ENCODE measurements at places on chromosomes 3 and 15. TPM values are rescaled to one million over a fixed set of nuclear protein-coding genes. Genes with fewer than 3 reads are reported as not detected.
A peak's percentile ranks its signal among the peaks of the same experiment; 100 is the strongest.

The EIF4E3 gene
- 1.1 TPM for total RNA-seq

The CHAC1 gene
- total RNA-seq: 74.4 TPM

The RAB27A gene
- 5.4 TPM for total RNA-seq

The GOLGA6A gene
- not detected for total RNA-seq

The AGTR1 gene
- 4.0 TPM for total RNA-seq

The FBXO45 gene
- 10.7 TPM for total RNA-seq

- H3K4me1 ChIP-seq: peaks cover 48% of the 10 kb centered on the region
- no peaks in the 10 kb centered on the region for H3K27me3 ChIP-seq
- DNase-seq: peak; percentile 98
- no peak overlapping the region for H3K4me3 ChIP-seq
- peaks cover 35% of the 10 kb centered on the region for H3K36me3 ChIP-seq
Observed at GRCh38 chr3:185656321-185656840, 70.3 kb downstream of the SENP2 start.

GRCh38 chr3:146851665-146852064, 246.5 kb upstream of the PLSCR5 start:
- H3K27ac ChIP-seq: no peak overlapping the region
- H3K4me3 ChIP-seq: no peak overlapping the region
- H3K27me3 ChIP-seq: no peaks in the 10 kb centered on the region
- no peaks in the 10 kb centered on the region for H3K36me3 ChIP-seq
- H3K4me1 ChIP-seq: no peaks in the 10 kb centered on the region

DNA sequence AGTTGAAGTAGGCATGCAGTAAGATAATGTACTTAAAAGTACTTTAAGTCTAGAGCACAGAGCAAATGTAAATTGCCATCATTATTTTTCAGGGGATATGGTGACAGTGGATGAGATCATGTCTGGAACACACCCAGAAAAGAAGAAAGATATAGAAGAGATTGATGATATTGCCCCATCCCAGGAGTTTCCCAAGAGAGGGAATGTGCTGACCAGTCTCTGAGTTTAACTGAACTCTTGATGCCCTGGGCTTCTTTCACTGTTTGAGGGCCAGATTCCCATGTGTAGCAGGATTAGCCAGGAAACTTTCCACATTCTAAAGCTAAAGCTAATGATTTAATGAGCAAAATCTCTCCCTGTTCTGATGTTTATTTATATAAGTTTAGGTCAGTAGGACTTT, 366.8 kb upstream of the UMPS start:
- peaks cover 4% of the 10 kb centered on the region for H3K4me1 ChIP-seq
- no peak overlapping the region for H3K4me3 ChIP-seq
- no peaks in the 10 kb centered on the region for H3K36me3 ChIP-seq
- no peaks in the 10 kb centered on the region for H3K27me3 ChIP-seq

DNA sequence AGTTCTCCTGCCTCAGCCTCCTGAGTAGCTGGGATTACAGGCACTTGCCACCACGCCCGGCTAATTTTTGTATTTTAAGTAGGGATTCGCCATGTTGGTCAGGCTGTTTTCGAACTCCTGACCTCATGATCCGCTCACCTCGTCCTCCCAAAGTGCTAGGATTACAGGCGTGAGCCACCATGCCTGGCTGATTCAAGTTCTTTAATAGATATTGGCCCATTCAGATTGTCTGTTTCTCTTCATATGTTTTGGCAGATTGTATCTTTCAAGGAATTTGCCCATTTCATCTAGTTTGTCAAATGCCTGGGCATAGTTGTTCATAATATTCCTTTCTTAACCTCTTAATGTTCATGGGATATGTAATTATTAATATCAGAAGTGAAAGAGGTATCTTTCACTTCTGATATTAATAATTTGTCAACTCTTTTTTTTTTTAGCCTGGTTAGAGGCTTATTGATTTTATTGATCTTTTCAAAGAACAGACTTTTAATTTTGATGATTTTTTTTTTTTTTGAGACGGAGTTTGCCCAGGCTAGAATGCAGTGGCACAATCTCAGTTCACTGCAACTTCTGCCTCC, 40.2 kb upstream of the ZFAND6 start:
- H3K4me1 ChIP-seq: no peaks in the 10 kb centered on the region
- no peak for DNase-seq
- H3K27ac ChIP-seq: no peak overlapping the region
- no peak overlapping the region for H3K4me3 ChIP-seq
- H3K27me3 ChIP-seq: no peaks in the 10 kb centered on the region
- H3K36me3 ChIP-seq: no peaks in the 10 kb centered on the region

GRCh38 chr3:134754768-134755559, 40.1 kb upstream of the EPHB1 start:
- no peak overlapping the region for H3K4me3 ChIP-seq
- no peaks in the 10 kb centered on the region for H3K4me1 ChIP-seq
- no peak overlapping the region for H3K27ac ChIP-seq
- 0 out of 2 replicates have a peak, but pooled peaks cover 4% of the 10 kb centered on the region for H3K27me3 ChIP-seq
- peak; percentile 70 for DNase-seq
- no peaks in the 10 kb centered on the region for H3K36me3 ChIP-seq

- no peak overlapping the region for H3K27ac ChIP-seq
- no peaks in the 10 kb centered on the region for H3K36me3 ChIP-seq
- H3K27me3 ChIP-seq: no peaks in the 10 kb centered on the region
- H3K4me3 ChIP-seq: no peak overlapping the region
- DNase-seq: peak; percentile 58
- H3K4me1 ChIP-seq: peaks cover 11% of the 10 kb centered on the region
Observed at GRCh38 chr15:71103102-71103676, 12.1 kb upstream of the THSD4 start.

DNA sequence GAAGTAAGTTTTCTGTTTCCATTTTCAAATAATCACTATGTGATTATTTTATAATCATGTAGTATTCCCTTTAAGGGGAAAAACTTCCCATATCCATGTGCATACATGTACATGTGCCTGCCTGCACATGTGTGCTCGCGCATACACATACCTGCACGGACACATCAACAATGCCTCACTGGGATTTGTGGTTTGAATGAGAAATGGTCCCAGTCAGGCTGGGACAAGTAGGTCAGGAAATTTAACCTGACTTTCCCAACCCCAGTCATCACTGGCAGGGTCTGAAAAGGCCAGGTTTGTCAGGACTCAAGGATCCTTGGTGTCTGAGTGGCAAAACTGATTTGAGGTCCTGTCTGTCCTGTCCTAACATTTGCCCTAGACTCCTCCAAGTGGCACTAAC, 109.3 kb upstream of the MRPS22 start:
- no peaks in the 10 kb centered on the region for H3K27me3 ChIP-seq
- H3K4me3 ChIP-seq: no peak overlapping the region
- H3K36me3 ChIP-seq: no peaks in the 10 kb centered on the region
- no peak overlapping the region for H3K27ac ChIP-seq
- H3K4me1 ChIP-seq: peaks cover 9% of the 10 kb centered on the region

- H3K4me3 ChIP-seq: no peak overlapping the region
- H3K27me3 ChIP-seq: no peaks in the 10 kb centered on the region
- H3K4me1 ChIP-seq: no peaks in the 10 kb centered on the region
Observed at GRCh38 chr15:27463525-27464088, 492.6 kb downstream of the GABRG3 start.

DNA sequence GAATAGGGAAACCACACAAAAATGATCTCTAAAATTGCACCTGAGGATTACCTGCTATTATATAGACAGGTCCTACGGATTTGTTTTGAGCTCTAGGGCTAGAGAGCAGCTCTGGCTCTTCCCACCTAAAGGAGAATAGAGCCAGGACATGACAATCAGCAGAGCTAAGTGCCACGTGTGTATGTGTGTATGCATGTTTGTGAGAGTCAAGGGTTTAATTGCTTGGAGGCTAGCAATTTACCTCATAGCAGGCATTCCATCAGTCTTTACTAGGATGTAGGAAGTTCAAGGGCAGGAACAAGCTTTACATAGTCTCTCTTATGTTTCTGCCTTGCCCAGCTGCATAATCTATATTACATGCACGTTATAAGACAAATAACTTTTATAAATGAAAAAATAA, 498.2 kb downstream of the NSUN3 start:
- H3K36me3 ChIP-seq: no peaks in the 10 kb centered on the region
- no peak for DNase-seq
- H3K27ac ChIP-seq: no peak overlapping the region
- no peaks in the 10 kb centered on the region for H3K4me1 ChIP-seq
- H3K27me3 ChIP-seq: no peaks in the 10 kb centered on the region

DNA sequence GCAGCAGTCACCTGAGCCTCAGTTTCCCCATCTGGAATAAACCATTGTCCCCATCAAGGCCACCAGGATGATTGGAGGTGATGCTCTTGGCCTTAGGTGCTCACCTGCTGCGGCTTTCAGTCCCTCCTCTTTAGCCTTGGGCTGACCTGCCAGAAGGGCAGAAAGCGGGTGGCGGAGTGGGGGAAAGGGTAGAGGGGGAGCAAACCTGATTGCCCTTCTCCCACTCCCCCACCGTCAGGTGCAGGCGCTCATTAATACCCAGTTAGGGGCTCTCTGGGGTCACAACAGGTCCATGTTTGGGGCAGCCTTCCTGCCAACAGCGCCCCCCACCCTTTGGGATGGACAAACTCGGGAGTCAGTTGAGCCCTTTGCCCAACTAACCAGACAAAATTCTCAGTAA, 50.5 kb downstream of the GRIP2 start:
- no peaks in the 10 kb centered on the region for H3K27me3 ChIP-seq
- H3K4me1 ChIP-seq: no peaks in the 10 kb centered on the region
- H3K36me3 ChIP-seq: no peaks in the 10 kb centered on the region
- H3K4me3 ChIP-seq: no peak overlapping the region
- no peak for DNase-seq
- H3K27ac ChIP-seq: no peak overlapping the region

- no peak overlapping the region for H3K27ac ChIP-seq
- no peaks in the 10 kb centered on the region for H3K36me3 ChIP-seq
- no peak for DNase-seq
- no peaks in the 10 kb centered on the region for H3K4me1 ChIP-seq
- H3K27me3 ChIP-seq: no peaks in the 10 kb centered on the region
Observed at GRCh38 chr3:71299160-71299559, 284.4 kb downstream of the FOXP1 start.

All from GM23248 (cell line).